Natural killer cell treated with Interleukin-12 subunit alpha and Interleukin-12 subunit beta and Interleukin-15 and Interleukin-18, amount 100 ng/mL, for 72 hours (primary cell): ENCODE measurements at places on chromosomes 7 and 10. TPM values are rescaled to one million over a fixed set of nuclear protein-coding genes. Genes with fewer than 3 reads are reported as not detected.

GRCh38 chr7:72493850-72494661 is 81.9 kb upstream of the CALN1 start:
- H3K27me3 ChIP-seq, result no peaks in the 10 kb centered on the region
- DNase-seq, result no peak
- no peak overlapping the region for H3K4me3 ChIP-seq
- no peak overlapping the region for H3K27ac ChIP-seq
- H3K4me1 ChIP-seq, result no peaks in the 10 kb centered on the region
- H3K36me3 ChIP-seq, result no peaks in the 10 kb centered on the region

DNA sequence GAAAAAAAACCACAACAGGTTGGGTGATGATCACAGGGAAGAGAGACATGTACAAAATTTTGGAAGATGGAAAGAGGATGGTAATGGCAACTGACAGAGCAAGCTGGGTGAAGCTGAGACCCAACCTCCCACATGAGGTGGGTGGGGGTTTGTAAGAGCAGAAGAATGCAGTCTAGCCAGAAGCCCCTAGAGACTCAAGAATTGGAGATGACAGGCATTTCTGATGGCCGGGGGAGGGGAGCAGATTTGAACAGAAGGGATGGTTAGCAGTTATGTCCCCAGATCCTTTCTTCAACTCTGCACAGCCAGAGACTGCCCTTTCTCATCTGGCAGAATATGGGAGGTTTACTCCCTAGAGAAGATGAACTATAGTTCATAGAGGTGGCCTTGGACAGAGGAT is 208.0 kb downstream of the GALNT17 start:
- DNase-seq, result no peak
- H3K36me3 ChIP-seq, result no peaks in the 10 kb centered on the region

DNA sequence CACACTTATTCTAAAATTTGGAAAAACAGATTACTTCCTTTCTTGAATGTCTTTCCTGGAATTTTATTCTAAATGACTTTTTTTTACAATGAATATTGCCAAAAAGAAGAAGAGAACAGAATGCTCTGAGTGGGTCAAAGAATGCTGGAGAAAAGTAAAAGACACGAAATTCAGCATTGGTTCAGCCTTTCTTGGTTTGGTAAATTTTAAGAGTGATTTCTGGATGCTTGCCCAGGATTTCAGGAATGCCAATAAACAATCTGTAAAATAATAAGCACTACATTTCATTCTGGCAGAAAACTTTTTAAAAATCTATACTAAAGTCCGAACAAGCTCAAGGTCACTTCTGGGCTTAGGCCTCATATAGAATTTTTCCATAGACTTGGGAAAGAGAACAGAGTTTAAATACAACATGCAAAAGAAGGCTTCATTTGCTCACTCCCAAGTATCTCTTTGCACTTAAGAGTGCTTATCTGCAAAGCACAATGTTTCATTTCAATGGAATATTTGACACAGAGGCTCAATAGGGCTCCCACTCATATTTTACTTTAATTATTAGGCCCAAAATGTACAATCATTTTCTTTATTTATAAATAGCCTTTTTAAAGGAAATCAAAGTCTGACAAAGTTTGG is 359.5 kb upstream of the ANKRD30A start:
- H3K36me3 ChIP-seq, result no peaks in the 10 kb centered on the region
- H3K27ac ChIP-seq, result no peak overlapping the region
- H3K4me1 ChIP-seq, result no peaks in the 10 kb centered on the region
- no peak overlapping the region for H3K4me3 ChIP-seq
- no peaks in the 10 kb centered on the region for H3K27me3 ChIP-seq
- no peak for DNase-seq

- H3K4me3 ChIP-seq, result no peak overlapping the region
- H3K4me1 ChIP-seq, result no peaks in the 10 kb centered on the region
- H3K36me3 ChIP-seq, result no peaks in the 10 kb centered on the region
- H3K27ac ChIP-seq, result no peak overlapping the region
Measured at GRCh38 chr10:78600121-78600665, 468.6 kb upstream of the ZMIZ1 start.

GRCh38 chr7:84533182-84533581 is 338.6 kb upstream of the SEMA3A start:
- no peak for DNase-seq
- no peaks in the 10 kb centered on the region for H3K4me1 ChIP-seq
- H3K27me3 ChIP-seq, result no peaks in the 10 kb centered on the region
- H3K36me3 ChIP-seq, result peaks cover 4% of the 10 kb centered on the region

DNA sequence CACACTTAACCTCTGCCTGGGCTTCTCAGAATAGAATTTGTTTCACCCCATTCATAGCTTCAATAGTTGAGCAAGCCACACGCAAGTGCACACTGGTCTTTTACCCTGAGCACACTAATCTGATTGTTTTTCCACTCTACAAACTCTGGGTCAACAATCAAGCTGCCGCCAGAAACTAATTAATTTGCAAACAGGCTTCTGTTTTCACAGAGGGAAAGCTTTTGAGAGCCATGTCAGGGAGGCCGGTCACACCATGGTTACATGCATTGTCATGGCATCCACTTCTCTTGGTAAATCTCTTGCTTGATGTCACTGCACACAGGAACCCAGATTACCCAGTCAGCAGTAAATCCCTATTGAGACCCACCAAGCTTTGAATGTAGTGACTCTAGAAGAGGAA is 154.2 kb downstream of the SEMA3A start:
- H3K4me3 ChIP-seq, result no peak overlapping the region
- H3K4me1 ChIP-seq, result no peaks in the 10 kb centered on the region
- DNase-seq, result no peak
- H3K27ac ChIP-seq, result no peak overlapping the region

- DNase-seq, result no peak
- H3K4me1 ChIP-seq, result peaks cover 18% of the 10 kb centered on the region
- peaks cover 46% of the 10 kb centered on the region for H3K27me3 ChIP-seq
- H3K27ac ChIP-seq, result no peak overlapping the region
- no peaks in the 10 kb centered on the region for H3K36me3 ChIP-seq
- peak overlapping the region; percentile 77 for H3K4me3 ChIP-seq
Measured at GRCh38 chr10:22477334-22478287, 132.3 kb downstream of the SPAG6 start.

DNA sequence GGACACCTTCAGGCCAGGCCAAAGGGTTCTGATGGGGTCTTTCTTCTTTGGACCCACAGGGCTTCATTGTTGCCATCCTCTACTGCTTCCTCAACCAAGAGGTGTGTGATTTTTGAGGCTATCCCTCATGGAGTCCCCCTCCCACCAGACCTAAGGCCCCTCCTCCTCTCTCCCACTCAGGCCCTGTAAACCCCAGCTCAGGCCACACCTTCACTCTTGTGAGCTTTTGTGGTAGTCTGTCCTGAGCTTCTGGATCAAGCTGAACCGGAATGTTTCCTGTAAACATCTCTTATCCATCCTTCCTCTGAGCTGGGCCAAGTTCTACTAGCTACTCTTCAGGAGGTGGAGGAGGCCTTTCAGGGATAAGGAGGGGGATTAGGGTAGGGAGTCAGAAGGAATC is 13.5 kb downstream of the GHRHR start:
- DNase-seq, result no peak
- no peaks in the 10 kb centered on the region for H3K36me3 ChIP-seq
- no peak overlapping the region for H3K4me3 ChIP-seq
- H3K27me3 ChIP-seq, result peaks cover 48% of the 10 kb centered on the region
- H3K4me1 ChIP-seq, result no peaks in the 10 kb centered on the region

DNA sequence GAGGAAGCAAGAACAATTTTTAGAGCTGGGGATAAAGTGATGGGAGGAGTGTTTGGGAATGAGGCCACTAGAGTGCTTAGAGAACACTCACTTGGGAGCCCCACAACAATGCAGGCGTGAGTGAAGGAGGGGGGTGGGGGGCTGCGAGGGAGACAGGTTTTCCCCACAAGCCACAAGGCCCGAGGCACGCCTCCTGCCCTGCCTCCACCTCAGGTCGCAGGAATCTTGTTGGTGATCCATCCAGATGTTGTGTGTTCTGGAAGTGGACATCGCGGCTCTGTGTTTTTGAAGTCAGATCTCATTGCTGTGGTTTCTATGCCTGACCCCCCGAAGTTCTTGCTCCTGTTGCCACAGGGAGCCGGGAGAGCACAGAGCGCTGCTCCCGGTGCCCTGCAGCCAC is 178.0 kb upstream of the BMPER start:
- H3K4me1 ChIP-seq, result peaks cover 12% of the 10 kb centered on the region
- H3K27ac ChIP-seq, result no peak overlapping the region
- H3K27me3 ChIP-seq, result no peaks in the 10 kb centered on the region
- DNase-seq, result no peak
- H3K4me3 ChIP-seq, result no peak overlapping the region

- no peaks in the 10 kb centered on the region for H3K27me3 ChIP-seq
- H3K36me3 ChIP-seq, result no peaks in the 10 kb centered on the region
- DNase-seq, result no peak
Measured at GRCh38 chr10:102603946-102604345, 40.3 kb upstream of the TRIM8 start.

DNA sequence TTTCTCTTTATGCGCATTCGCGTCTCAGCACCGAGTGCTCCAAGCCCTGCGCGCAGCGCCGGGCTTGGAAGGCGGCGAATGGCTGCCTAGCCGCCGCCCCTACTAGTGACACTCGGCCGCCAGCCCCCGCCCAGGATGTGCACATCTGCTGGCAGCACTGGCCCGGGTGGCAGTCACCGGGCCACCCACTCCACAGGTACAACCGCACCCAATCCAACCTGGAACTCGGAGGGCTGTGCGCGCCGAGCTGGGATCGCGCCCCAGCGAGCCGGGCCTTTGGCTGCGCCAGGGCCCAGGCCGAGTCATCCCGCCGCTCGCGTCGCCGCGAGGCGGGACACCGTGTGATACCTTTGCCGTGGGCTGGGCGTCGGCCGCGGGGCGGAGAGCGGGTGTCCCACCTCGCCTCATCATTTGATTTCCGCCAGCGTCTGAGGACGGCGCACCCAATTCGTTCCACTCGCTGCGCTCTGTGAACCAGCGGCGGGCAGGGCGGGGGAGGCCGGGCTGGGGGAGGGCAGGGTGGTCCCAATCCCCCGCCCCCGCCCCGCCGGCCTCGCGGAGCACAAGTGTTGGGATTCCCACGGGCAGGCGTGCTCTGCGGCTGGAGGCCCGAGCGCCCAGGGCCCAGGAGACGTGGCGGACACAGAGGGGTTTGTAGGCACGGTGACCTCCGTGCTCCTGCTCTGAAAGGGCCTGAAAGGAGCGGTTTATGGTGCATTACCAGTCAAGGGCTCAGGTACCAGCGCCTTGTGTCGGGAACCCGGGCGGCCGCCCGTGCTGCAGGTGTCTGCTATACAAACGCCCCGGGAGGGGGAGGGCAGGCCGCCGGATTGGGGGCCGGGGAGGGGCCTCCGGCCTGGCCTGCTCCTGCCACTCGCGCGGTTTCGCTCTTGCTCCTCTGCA is 17.8 kb upstream of the PTF1A start:
- H3K4me1 ChIP-seq, result no peaks in the 10 kb centered on the region
- no peak for DNase-seq
- H3K4me3 ChIP-seq, result no peak overlapping the region
- peaks cover 43% of the 10 kb centered on the region for H3K27me3 ChIP-seq
- no peaks in the 10 kb centered on the region for H3K36me3 ChIP-seq
- H3K27ac ChIP-seq, result no peak overlapping the region

GRCh38 chr10:75430000-75430763 is 1.2 kb upstream of the LRMDA start:
- DNase-seq, result no peak
- H3K27me3 ChIP-seq, result peaks cover 16% of the 10 kb centered on the region
- H3K36me3 ChIP-seq, result no peaks in the 10 kb centered on the region
- H3K4me1 ChIP-seq, result no peaks in the 10 kb centered on the region
- H3K27ac ChIP-seq, result peak overlapping the region; percentile 0

DNA sequence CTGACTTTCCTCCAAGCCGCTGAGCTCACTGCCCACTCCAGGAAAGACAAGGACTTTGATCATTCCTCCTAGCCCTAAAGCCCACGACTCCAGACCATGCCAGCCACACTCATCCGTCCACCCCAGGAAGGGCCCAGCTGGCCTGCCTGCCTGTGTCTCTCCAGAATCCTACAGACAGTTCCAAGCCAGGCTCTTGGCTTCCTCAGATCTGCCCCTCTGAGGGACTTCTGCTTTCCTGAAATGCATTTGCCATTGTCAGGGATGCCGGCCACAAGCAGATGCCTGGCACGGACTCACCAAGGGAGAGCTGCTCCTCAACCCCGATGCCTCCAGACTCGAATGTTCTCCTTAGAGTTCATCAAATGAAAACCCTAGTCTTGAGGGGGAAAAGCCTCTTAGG is 155.8 kb downstream of the OAT start:
- H3K4me1 ChIP-seq, result no peaks in the 10 kb centered on the region
- H3K36me3 ChIP-seq, result no peaks in the 10 kb centered on the region
- no peak overlapping the region for H3K4me3 ChIP-seq
- peaks cover 3% of the 10 kb centered on the region for H3K27me3 ChIP-seq

- H3K4me3 ChIP-seq, result peak overlapping the region; percentile 89
- DNase-seq, result no peak
- peaks cover 10% of the 10 kb centered on the region for H3K27me3 ChIP-seq
- peaks cover 40% of the 10 kb centered on the region for H3K4me1 ChIP-seq
- H3K36me3 ChIP-seq, result peaks cover 23% of the 10 kb centered on the region
Measured at GRCh38 chr10:98446151-98446660, 529 bp downstream of the HPS1 start.

- no peak overlapping the region for H3K4me3 ChIP-seq
- DNase-seq, result no peak
- no peak overlapping the region for H3K27ac ChIP-seq
- peaks cover 2% of the 10 kb centered on the region for H3K27me3 ChIP-seq
Measured at GRCh38 chr10:87841186-87841585, 22.1 kb downstream of the KLLN start.

The PDE6C gene
- not detected for total RNA-seq

The SAP25 gene
- total RNA-seq, result 10.1 TPM

The CLCN1 gene
- 0.10 TPM for total RNA-seq

The TSPAN13 gene
- total RNA-seq, result 4.1 TPM

The AKR1C3 gene
- total RNA-seq, result 3.8 TPM

The GATA3 gene
- 10.9 TPM for total RNA-seq

The VGF gene
- not detected for total RNA-seq

The EPHB4 gene
- 3.0 TPM for total RNA-seq

The SPDYE9 gene
- not detected for total RNA-seq

The LRRC61 gene
- 16.1 TPM for total RNA-seq
